ENCODE measurements at places on chromosomes 16 and 17.
A peak's percentile ranks its signal among the peaks of the same experiment; 100 is the strongest.

- DNase-seq = no peak
These were observed 3.6 kb downstream of the CDC42EP4 start for GRCh38 chr17:73308017-73308823.

DNA sequence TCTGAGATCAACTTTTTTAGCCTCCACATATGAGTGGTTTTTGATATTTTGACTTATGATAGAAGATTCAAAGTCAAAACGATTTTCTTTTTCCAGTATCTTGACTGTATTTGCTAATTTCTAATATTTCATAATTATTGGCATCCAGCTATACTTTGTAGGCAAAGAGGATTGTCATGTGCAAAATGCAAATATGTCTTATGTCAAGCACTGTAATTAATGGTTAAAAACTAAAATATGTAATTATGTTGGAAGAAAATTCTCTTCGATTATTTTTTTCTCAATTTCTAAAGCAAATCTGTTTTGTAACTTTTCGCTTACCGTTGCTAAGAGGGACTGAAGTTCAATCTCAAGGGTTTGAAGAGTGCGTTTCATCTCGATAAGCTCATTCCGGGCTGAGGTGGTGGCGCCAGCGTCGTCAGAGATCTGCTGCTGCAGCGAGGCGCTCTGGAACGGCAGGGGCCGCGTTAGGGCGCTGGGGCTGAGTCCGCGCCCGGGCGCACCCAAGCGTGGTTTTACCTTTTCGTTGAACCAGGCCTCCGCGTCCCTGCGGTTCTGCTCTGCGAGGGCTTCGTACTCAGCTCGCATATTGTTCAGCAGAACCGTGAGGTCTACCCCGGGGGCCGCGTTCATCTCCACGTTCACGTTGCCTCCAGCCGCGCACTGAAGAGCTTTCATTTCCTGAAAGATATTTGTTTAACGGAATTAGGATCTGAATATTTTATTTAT, 3.0 kb downstream of the KRT27 start:
- DNase-seq = no peak

- DNase-seq = no peak
These were observed 310.0 kb downstream of the SEC14L1 start for GRCh38 chr17:77450742-77451244.

- DNase-seq = no peak
These were observed 59.8 kb downstream of the IRF8 start for GRCh38 chr16:85958731-85959130.

- no peak for DNase-seq
These were observed 28.9 kb downstream of the TNRC6A start for GRCh38 chr16:24758373-24758772.

- peak; percentile 55 for DNase-seq
These were observed 91.3 kb downstream of the SNX29 start for GRCh38 chr16:12067714-12068401.

- DNase-seq = no peak
These were observed 110.4 kb upstream of the HAS3 start for GRCh38 chr16:68995011-68995504.

DNA sequence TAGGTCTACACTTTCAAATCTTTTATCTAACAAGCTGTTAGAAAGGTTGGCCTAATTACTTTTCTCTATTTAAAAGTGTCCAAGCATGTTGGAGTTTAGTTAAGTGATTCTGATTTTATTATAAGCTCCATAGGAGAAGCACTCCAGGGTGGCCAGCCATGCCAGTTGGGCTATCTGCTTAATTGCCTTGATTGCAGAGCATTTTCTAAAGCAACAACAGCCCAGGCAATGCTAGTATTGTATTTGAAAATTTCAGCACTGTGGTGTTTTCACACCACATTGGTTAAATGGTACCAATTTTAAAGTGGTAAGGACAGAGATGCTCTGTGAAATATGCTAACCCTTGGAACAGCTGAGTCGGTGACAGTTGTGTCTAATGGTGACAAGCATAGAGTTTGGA, 510.5 kb upstream of the CDH8 start:
- no peak for DNase-seq

DNA sequence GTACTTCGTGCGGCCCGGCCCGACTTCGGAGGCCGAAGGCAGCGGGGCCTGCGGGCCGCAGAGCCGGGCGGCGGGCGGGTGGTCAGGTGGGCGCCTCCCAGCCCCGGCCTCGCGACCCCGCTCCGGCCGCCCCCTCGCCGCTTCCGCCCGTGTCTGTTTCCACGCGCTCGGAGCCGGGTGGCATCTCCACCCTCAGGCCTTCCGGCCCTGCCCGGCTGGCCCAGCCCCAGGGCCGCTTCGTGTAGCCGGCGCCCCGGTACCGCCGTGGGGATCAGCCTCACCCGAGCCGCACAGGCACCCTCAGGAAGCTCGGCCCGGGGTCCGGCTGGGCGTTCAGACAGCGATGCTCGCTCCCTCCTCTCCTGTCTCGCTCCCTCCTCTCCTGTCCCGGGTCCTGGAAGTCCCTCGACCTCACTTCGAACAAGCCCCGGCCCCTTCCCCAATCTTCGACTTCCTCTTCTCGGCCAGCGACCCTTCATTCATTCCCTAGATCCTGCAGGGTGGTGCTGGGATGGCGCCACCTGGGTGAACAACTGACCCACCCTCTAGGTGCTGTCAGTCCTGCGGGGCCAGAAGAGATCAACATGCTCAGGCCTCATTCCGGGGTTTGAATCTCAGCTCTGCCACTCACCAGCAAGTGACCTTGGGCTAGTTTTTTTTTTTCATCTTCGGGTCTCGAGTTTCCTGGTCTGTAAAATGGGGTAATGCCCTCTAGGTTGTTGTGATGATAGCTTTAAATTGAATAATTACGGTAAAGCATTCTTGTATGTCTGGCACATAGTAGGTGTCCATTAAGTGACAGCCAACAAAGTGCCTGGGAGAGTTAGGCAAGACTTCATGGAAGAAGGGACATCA, 610 bp downstream of the VPS4A start:
- DNase-seq = no peak

DNA sequence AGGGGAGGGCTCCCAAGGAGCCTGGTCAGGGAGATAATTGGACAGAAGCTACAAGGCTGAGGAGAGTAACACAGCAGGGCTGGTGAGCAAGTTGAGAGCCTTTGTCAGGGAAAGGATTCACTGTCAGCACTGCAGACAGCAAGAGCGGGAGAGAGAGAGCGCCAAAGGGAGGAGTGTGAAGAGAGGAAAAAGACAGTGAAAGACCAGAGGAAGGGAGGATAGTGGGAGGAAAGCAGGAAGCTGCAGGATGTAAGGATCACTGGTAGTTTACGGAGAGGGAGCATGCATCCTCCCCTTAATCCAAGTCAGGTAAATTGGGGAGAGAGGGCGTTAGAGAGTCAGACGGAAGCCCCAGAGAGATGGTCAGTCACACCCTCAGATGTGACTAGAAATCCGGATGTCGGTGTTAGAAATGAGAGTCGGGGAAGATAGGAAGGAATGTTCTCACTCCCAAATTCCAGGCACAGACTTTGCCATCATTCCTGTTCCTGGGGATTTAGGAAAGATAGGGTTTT, 13.8 kb upstream of the SPOP start:
- DNase-seq = peak; percentile 17

DNA sequence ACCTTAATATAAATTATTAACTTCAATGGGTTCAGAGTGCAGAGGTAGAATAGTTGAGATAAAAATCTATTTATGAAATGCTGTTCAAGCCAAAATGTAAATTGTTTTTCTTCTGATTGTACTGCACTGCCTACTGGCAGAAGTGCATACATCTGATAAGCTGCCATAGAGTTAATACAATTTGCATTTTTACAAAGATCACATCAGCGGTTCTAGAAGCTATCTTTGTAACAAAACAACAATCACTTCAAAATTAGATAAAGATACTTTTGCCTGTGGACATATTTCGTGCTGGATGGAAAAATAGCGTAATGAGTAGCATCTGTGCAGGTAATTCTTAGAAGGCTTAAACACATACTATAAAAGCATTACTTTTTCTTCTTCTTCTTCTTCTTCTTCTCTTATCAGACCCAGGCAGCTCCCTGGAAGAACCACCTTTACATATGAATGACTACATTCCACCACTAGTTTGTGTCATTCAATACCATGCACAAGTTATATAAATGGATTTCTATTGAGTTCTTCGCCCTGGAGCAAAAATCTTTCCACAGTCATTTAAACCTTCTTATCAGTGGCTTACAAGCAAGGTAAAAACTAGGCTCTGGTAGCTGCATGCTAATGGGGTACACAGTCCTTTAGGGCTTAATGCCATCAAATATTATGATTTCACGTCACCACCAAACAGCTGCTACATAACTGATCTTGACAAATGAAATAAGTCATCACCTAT, 47.0 kb downstream of the SYNRG start:
- DNase-seq = no peak

DNA sequence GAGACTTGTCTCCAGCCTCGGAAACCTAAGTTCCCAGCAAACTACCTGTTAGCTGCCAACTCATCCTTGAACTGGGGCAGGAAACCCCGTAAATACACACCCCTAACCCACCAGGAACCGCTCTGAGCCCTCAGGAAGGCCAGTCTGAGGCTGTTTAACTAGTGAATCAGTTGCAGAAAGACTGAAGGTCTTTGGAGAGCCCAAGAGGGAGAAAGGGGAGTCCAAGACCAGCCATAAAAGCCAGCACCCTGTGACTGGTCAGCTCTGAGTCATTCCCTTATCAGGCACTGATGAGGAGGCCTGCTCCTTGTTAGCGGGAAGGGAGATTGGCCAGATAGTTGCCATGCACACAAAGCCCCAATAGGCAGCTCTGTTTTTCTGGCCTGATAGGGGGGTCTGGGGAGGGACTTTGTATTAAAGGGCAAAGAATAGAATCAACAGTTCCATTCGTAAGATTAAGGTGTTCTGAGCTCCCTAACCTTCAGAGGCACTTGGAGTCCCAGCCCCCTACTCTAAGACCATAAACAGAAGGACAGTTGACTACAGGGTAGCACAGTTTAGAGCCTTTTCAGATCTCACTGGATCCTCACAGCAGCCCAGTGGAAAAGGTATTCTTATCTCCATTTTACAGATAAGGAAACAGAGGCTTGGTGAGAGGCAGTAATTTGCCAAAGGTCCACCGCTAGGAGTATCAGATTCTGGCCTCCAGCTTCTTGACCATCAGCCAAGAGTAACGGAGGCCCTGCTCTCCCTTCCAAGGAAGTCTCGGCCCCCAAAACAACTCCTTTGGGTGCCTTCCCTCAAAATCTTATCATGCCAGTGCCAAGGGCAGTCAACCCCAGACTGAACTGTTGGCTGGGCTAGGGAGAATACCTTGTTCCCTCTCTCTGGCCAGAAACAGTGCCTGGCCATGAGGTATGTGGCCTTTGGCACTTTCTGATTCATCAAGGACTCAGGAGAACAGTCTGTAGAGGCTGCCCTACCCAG, 2.2 kb upstream of the KRT19 start:
- no peak for DNase-seq

- DNase-seq = no peak
These were observed 8.2 kb upstream of the MMP2 start for GRCh38 chr16:55470533-55471371.

- no peak for DNase-seq
These were observed 55.8 kb upstream of the B4GALNT2 start for GRCh38 chr17:49076573-49077384.

DNA sequence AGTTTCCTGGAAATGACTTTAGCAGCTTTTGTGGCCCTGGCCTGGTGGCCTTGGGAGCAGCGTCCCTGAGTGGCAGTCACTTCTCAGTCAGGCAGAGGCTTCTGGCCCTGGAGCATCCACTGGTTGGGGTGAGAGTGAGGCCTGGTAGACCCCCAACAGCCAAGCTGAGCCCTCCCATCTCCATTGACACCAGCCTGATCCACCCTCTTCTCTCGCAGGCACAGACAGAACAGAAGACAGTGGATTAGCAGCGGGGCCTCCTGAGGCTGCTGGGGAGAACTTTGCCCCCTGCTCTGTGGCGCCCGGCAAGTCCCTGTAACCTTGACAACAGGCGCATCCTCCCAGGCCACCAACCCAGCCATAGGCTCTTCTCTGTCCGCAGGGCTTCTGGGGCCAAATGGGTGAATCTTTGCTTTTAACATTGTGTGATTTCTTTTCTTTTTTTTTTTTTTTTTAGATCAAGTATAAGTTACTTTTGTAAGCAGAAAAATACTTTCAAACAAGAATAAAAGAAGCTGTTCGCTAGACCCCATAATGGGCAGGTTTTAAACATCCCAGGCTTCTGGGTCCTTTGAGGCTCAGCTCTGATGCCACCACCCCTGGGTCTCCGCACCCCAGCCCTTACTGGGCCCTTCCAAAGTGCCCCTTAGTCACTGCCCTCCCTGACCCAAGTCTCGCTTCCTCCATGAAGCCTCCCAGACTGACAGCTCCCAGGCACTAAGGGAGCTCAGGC, 12.7 kb upstream of the FLYWCH1 start:
- no peak for DNase-seq

DNA sequence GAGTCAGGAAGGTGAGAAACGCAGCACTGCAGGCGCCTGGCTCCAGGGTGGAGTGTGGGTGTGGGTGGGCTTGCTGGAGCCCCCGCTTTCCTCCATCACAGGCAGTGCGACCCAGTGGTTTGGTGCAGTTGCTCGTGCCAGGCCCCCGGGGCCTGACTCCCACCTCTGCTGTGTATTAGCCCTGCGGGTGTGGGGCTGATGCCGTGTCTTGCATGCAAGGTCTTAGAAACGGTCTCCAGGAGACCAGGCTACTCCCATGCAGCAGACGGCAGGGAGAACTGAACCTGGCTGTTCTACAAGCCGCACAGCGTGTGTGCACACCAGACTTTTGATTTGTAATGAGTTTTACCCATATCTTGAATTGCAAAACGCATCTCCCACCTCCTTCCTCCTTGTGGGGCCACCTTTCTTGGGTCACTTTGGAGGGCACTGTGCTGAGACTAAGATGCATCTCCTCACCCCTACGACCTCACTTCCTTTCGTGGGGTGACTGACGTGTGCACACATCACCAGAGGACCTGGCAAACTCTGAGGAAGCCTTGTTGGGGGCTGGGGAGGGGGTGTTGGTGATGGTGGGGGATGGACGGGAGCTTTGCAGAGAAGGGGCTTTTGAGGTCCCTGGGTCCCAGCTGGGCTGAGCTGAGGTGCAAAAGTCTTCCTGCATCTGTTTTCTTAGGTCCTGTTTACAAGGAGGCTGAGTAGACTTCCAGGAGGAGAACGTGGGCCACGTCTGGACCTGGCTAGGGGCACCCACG, 101.8 kb upstream of the TNRC6C start:
- DNase-seq = no peak
